ENCODE measurements at places on chromosomes 6 and 20.

GRCh38 chr6:44127186-44128019 lies at the start of the genes MRPL14 and TMEM63B:
TSS of gene MRPL14 (minus strand) at chr6:44127452. CDS start at chr6:44116611, 10,841 bp downstream.
TSS of gene TMEM63B (plus strand) at chr6:44127554. CDS start at chr6:44134585, 7,031 bp downstream.
- peak; percentile 90 for DNase-seq

GRCh38 chr6:162181741-162182401 lies 545.7 kb downstream of the PRKN start:
- DNase-seq: no peak

DNA sequence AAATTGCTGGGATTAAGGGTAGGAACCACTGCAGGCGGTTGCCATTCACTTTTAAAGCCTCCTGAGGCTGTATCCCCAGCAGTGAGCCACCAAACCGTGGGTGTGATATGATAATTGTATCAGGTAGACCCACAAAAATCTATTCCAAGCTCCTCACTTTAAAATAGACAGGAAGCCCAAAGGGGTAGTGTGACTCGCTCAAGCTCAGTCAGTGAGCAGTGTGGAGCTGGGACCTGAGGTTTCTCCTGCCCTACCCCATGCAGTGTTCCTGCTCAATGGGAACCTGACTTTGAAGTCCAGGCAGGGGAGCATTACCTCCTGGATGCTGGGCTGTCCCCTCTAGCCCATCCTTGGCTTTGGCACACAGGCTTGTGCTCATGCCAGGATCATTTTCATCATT lies 14.9 kb upstream of the MAPRE1 start:
- no peak for DNase-seq

DNA sequence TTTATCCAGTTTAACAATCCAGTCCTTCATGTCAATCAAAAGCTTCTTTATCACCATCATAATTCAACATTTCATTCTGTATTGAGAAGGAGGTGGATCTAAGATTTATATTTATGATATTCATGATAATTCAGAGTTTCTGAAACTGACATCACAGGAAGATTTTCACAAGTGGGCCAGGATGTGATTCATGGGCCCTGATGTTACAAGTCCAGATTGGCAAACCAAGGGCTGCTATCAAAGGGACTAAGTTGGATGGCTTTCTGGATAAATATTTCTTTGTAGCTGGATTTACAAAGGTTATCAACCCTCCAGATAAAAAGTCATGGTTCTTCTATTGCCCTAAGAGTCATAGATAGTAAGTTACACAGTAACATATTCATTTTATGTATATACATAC lies 866.5 kb downstream of the KIF16B start:
- DNase-seq: no peak

DNA sequence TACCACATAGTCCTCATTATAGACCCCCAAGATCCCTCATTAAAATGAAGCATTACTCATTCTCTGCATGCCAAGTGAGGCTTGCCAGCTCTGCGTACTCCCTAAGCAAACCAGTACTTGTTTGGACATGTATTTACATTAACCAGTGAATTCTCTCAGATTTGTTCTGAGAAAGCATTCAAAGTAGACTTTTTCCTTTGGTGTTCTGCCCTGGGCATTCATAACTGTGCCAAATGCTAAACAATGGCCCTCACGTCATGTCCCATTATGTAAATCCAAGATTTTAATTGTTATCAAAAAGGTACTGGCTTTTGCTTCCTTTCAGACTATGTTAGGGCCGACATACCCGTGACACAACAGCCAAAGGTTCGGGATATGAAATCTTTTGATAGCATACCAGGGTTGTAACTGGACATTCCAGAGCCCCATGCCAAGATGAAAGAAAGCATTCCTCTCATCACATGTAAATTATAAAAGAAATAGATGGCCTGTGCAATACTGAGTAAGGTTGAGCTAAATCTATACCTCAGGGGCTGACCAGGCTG lies 164.2 kb downstream of the ADAT2 start:
- no peak for DNase-seq

DNA sequence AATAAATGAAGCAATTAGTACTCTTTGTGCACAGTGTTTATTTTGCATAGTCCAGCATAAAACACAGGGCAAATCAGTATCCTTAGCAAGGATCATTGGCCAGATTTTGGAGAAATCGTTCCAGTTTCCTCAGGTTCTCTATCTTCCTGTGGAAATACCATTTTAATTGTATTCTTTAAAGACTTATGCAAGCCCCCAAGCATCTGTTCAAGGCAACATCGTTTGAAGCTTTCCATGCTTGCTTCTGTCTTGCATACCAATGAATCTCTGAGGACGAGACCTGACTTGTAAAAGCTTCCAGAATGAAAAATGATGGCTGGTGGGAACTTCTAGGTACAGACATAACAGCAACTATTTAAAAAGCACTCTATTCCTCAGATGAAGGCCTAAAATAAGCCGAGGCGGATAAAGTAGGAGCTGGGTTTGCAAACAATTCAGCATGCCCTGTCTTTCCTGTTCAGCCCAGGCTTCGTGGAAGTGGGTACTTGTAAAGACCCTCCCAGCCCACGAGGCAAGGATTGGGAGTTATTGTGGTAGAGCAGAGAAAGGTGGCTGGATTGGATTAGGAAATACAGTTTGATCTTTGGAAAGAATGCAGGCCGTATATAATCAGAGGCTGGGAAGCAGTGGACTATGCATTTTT lies 21.6 kb downstream of the NRSN1 start:
- DNase-seq: no peak

- DNase-seq: no peak
Measured at GRCh38 chr6:149209871-149210775, 107.4 kb upstream of the TAB2 start.

- no peak for DNase-seq
Measured at GRCh38 chr6:75116946-75117345, 88.9 kb downstream of the COL12A1 start.

DNA sequence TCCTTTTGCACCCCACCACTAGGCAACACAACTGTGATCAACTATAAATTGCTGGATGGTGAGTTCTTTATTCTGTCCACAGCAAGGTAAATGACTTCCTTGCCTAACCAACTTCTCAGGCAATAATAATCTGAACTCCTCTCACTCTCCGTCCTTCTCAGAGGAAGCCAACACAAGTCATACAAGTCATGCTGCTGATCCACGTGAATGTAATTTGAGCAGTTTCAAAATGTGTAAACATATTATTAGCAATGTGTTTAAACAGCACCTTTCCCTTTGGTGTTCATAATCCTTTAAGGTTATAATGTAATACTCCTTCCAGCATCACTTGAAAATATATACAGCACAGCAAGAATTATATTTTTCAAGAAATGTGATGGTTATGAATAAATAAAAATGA lies 127.9 kb downstream of the QRSL1 start:
- DNase-seq: no peak

Measured in stimulated activated CD4-positive, alpha-beta T cell treated with anti-CD3 and anti-CD28 coated beads, Interleukin-2, amount 100 ng/mL, for 24 hours (primary cell).